ENCODE measurements at places on chromosomes 7 and 10.

DNA sequence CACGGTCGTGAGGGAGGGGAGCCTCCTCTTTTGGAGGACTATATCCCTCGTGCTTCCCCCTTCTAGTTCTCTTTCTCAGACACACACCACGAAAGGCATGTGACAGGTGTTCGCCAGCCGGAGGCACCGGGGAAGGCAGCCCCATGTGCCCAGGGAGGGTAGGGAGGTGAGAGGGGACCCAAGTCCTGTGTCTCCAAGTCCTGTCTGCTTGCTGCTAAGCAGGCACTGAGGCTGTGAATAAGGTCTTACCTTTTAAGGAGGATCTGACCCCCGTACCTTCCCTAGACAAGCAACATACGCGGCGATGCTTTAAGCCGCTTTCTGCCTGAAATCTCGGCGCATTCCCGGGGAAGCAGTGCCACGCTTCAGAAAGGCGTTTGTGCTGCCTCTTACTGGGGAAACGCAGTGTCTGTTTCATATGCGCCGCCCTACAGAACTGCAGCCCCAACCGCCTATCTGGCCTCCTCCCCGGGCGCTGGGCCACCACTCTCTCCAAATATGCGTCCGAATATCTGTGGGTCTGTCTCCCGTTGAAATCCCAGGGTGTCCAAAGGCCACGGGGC lies 770 bp downstream of the PLXNA4 start:
- DNase-seq = no peak

GRCh38 chr10:78959924-78960285 lies 108.9 kb upstream of the ZMIZ1 start:
- DNase-seq = no peak

DNA sequence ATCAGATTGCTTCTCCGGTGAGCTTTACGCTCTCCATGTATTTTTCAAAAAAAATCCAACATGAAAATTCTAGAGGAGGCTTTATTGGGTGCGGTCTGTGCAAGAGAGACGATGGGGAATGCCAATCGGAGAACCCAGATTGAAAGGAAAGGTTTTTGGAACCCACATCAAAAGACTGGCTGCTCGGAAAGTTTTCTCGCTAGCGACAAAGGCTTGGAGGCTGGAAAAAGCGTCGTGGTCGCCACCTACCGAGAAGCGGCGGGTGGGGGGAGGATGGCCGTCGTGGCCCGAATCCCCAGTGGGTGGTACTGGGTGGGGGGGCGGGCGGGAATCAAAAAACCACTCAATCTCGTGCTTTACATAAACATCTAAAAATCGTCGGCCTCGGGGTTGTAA lies 1.1 kb upstream of the GTF2I start:
- DNase-seq = peak; percentile 52

- DNase-seq = no peak
These were observed 573.2 kb downstream of the AUTS2 start for GRCh38 chr7:70171369-70171920.

- DNase-seq = no peak
These were observed 3.9 kb downstream of the LFNG start for GRCh38 chr7:2523461-2523936.

DNA sequence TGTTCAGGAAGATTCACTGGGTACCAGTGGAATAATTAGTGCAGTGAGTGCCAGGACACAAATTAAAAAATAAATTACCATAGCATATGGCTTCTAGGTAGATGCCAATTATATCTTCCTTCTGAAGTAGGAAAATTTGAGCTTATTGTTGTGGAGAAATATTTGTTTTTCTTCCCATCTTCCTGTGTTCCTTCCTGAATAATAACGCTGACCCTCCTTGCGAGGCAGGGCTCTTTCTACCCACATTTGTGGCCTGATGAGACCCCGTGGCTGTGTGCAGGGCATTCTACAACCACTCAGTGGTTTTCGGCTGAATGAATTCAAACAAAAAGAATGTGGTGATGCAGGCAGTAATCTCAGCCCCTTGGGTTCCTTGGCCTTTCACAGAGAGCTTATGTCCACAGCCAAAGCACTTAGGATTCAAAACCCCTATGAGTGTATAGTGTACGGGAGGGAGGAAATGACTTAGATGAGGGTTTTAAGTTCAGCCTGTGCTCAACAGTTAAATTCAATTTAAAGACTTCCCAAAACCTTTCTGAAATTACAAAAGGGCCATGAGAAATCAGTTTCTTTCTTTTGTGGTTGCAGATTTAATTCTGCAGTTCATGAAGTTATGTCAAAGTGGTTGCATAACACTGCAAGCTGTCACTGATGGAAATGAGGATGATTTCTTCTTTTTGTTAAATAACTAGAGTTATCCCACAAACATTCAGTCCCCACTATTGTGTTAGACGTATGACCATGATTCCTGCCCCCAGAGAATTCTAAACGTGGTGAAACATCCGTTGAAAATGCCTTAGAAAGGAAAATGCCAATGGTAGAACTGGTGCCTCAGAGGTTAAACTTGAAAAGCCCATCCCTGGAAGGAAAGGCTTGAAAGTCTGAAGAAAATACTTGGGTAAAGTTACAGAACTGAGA lies 255.3 kb downstream of the FZD1 start:
- no peak for DNase-seq

DNA sequence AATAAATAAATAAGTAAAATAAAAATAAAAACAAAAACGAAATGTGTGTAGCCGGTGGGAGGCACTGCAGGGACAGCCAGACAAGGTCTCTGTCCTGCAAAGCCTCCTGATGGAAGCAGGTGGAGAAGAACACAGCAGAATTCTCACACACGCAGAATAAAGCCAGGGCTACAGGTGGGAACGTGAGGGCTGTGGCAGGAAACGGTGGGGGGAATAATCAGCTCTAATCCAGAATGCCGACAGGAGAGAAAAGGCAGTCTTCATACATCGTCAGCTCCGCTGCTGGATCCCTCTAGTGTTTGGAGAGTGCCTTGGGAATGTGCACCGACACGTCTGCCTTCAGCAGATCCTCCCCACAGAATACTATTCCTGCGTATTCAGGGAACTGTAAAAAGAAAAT lies 6.8 kb upstream of the SNX8 start:
- no peak for DNase-seq

GRCh38 chr10:105857268-105858264 lies 1216.5 kb downstream of the SORCS3 start:
- no peak for DNase-seq

DNA sequence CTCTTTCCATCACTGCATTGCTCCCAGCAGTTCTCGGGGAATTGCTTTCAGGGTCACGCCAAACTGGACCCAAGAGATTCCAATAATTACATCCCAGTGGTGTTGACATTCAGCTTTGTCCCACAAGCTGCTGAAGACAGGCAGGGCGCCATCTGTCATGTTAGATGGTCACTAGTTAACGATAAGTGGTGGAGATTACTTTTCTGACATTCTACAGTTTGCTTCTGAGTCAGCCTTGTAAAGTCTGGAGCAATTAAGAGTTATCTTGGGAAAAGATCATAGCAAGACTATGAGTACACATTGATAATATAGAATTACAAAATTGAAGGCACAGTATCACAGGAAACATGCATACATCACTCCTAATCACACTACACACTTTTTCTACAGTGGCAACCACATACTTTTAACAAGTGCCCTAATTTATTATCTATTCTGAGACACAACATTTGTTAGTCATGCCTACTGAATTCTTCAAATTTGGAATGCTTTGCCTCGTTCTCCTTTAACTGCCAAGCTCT lies 41.9 kb downstream of the SEMA3C start:
- DNase-seq = no peak

DNA sequence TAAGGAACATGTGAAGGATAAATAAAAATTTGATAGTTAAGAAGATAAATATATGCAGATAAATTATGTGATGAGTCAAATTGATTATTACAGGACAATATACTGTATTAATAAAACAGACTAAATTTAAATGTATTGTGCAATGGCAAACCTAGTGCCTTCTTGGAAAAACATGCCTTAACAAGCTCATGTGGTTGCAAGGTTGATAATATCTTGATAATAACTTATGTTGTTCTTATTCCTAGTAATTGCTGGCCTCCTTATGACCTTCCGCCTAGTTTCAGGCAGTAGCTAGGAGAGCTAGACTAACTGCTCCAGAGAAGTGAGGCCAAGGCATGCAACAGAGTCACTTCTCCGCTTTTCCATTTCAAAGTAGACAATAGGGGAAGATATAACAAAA lies 7.6 kb upstream of the RAB11FIP2 start:
- DNase-seq = no peak

- DNase-seq = no peak
These were observed 24.5 kb downstream of the TAS2R16 start for GRCh38 chr7:122970740-122971725.

- no peak for DNase-seq
These were observed 129.2 kb downstream of the KCND2 start for GRCh38 chr7:120402079-120402767.

GRCh38 chr10:33052915-33053810 lies 95.1 kb upstream of the ITGB1 start:
- DNase-seq = no peak

GRCh38 chr7:110835218-110835617 lies 255.7 kb upstream of the LRRN3 start:
- peak; percentile 14 for DNase-seq

- no peak for DNase-seq
These were observed 673 bp downstream of the NDUFB8 start for GRCh38 chr10:100528921-100529474.

- no peak for DNase-seq
These were observed 2.6 kb downstream of the STK31 start for GRCh38 chr7:23712368-23713284.

GRCh38 chr7:74372511-74373111 lies 81.1 kb upstream of the GTF2IRD1 start:
- DNase-seq = no peak

DNA sequence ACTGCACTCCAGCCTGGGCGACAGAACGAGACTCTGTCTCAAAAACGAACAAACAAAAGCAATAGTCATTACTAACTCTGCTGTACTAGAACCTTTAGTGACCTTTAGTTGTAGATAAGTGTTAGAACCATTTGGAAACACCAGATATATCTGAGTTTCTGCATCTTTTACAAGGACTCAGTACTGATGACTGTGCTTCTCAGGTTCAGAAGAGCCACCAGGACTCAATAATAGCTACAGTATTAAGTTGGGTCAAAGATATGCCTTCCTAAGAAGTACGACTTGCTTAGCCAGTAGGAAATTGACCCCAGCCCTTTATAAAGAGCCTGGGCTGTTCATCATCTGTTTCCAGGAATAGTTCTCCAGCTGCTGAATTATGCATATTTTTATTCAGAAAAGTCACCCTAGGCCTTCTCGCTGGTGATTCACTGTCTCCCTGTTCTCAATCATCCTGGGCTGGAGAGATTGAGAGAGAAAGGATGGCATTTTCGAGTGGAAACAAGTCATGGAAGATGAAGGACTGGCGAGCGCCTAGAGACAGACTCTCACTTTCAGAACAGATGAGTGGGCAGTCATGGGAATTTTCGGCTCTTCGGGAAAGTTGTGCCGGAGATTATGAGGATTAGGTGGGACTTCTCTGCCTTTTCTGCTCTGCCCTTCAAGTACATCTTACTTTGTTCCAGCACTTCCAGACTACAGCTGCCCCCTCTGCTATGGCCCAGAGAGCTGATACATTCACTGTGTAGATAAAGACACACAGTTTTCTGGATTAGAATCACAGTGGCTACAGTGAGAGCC lies 316.1 kb downstream of the CCDC3 start:
- no peak for DNase-seq

DNA sequence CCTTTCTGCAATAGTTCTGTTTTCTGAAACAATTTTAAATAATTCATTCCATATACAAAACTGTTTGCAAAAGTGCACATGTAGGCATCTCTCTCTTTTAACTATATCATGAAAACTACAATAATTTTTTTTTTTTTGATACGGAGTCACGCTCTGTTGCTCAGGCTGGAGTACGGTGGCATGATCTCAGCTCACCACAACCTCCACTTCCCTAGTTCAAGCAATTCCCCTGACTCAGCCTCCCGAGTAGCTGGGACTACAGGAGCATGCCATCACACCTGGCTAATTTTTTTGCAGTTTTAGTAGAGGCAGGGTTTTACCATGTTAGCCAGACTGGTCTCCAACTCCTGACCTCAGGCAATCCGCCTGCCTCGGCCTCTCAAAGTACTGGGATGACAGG lies 44.0 kb upstream of the SEMA3A start:
- no peak for DNase-seq

GRCh38 chr10:22611425-22612115 lies 102.8 kb downstream of the PIP4K2A start:
- peak; percentile 85 for DNase-seq

GRCh38 chr7:40795607-40796006 lies 660.8 kb downstream of the SUGCT start:
- no peak for DNase-seq

GRCh38 chr7:81120803-81121202 lies 202.0 kb upstream of the SEMA3C start:
- no peak for DNase-seq

GRCh38 chr10:11377267-11377666 lies 234.2 kb downstream of the USP6NL start:
- no peak for DNase-seq

- no peak for DNase-seq
These were observed 3.9 kb downstream of the PTPRZ1 start for GRCh38 chr7:121876656-121877500.

DNA sequence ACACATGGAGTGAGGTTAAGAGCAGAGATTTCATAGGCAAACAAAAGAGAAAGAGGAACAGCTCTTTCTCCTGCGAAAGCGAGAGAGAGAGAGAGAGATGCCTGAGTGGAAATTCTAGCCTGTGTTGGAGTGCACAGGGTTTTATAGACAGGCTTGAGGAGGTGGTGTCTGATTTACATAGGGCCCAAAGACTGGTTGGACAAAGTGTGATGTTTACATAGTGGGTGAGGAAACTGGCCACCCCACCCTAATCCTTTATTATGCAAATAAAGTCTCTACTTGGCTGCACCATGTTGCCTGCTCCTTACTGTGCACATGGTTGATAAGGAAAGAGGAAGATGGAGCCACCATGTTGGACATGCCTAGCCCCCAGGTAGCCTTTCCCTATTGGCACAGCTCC lies 967.8 kb upstream of the SORCS1 start:
- DNase-seq = no peak

- no peak for DNase-seq
These were observed 5.0 kb downstream of the ALDH18A1 start for GRCh38 chr10:95651346-95652060.

GRCh38 chr10:22245567-22245966 lies 27.8 kb upstream of the EBLN1 start:
- no peak for DNase-seq

All from CD4-positive, CD25-positive, alpha-beta regulatory T cell (primary cell).